ENCODE measurements at places on chromosomes 2 and 18. TPM values are rescaled to one million over a fixed set of nuclear protein-coding genes. Genes with fewer than 3 reads are reported as not detected.

The SMC6 gene
- total RNA-seq = 29.5 TPM

The UPP2 gene
- total RNA-seq = 1.7 TPM

The SERPINB8 gene
- 1.1 TPM for total RNA-seq

The MSH2 gene
- 75.6 TPM for total RNA-seq

The CRYBA2 gene
- total RNA-seq = not detected

The GBX2 gene
- not detected for total RNA-seq

The REG1B gene
- total RNA-seq = not detected

The CCBE1 gene
- total RNA-seq = 44.6 TPM

The FN1 gene
- total RNA-seq = 85.5 TPM

The HOXD9 gene
- not detected for total RNA-seq

The NHEJ1 gene
- 9.2 TPM for total RNA-seq

Data from occipital lobe (tissue), 3 donors.